ENCODE measurements at places on chromosomes 1 and 21.

GRCh38 chr1:67815303-67816094 is 17.8 kb downstream of the GNG12 start:
- DNase-seq, result no peak

DNA sequence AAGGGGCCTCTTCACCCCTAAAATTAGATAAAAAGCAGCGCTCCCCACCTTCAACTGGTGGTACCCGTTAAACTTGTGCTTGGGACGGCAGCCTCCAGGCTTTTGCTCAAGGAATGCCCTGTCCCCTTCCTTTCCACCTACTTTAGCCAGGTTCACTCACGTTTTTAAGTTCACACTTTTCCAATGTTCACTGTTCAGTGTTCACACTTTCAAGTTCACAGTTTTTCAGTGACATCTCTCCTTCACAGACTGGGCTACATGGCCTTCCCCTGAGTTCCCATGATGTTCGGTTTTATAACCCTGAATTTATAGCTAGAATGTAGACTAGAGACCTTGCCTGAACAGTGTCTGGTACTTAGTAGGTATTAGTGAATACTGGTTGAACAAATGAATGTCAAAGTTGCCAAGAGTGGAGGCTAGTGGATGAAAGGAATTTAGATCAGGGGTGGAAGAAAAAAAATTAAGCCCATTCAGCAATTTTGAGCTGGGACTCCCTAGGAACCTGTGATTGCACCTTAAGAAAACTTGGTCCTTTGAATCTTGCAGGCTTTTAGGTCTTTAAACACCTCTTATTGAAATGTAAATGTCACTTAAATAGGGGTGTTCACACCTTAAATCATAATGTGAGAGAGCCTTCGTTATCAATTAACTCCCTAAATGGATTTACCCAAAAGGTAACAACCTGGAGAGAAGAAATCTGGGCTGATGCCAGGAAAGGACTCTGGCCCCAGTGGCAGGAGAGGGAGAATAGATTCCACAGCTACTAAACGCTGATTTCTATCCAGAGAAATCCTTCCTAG is 12.3 kb downstream of the BTG2 start:
- DNase-seq, result no peak

GRCh38 chr1:31920956-31921355 is 17.2 kb downstream of the PTP4A2 start:
- no peak for DNase-seq

GRCh38 chr1:2463396-2463795 is 12.7 kb upstream of the PLCH2 start:
- no peak for DNase-seq

DNA sequence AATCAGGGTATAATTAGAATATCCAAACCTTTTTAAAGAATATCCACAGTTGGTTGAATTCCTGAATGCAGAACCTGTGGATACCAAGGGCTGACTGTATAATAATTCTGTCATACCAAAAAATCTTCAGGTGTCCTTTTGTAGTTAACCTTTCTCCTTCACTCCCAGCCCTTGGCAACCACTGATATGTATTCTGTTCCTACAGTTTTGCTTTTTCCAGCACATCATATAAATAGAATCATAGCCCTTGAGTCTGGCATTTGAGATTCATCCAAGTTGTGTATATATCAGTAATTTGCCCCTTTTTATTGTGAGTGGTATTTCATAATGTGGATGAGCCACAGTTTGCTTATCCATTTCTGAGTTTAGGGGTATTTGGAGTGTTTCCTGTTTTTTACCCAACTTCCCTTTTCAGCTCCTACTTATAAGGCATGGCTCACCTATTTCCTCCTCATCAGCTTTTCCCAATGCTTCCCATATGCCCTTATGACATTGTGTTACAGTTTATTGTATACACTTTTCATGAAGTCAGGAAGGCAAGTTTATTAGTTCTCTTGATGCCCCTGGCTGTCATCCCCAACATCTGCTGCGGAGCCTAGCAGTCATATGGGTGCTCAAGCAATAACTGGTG is 35.0 kb upstream of the AGO1 start:
- no peak for DNase-seq

DNA sequence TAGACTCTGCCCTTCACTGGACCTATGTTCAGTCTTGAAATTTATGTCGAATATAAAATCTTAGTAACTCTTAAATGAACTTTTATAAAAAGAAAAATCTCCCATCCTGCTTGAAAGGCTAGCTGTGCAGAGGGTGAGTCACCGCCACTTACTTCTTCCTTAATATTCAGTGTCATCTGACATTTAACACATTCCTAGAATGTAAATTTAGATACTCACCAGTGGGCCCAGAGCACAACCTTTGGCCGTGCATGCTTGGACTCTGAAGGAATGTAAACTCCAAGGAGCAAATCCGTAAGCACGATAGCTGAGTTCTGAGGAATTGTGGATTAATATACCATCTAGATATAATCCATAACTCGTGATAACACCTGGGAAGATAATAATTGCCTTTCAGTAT is 403.3 kb downstream of the KCTD3 start:
- no peak for DNase-seq

Data from NCI-H1694 (cell line).